Activated naive CD8-positive, alpha-beta T cell treated with anti-CD3 and anti-CD28 coated beads for 36 hours (primary cell): ENCODE measurements at places on chromosomes 12 and 14. TPM values are rescaled to one million over a fixed set of nuclear protein-coding genes. Genes with fewer than 3 reads are reported as not detected.

Gene EPYC
- not detected for total RNA-seq

Gene PRIMA1
- total RNA-seq, result not detected

DNA sequence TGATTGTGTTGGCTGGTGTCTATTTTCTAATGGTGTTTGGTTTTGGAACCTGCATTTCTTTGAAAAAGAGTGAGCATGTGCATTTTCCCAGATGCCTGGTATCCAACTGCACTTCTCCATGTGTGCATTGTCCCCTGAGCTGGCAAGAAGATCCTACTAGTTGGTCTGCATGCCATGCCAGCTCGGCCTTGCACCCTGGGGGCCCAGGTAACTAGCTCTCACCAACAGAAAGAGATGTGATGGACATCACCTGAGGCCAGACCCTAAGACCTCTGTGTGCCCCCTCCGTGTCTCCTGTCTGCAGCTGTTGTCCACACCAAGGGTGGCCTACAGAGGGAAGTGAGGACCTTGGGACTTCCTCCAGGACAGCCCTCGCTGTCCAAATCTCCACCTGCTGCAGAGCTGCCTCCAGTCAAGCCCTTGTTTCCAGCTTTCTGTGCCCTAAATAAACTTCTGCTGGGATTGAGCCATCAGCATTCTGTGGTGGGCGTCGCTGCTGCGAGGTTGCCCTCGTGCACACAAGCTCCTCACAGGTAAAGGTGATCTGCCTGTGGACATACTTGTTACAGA, 30.1 kb upstream of the GPR132 start:
- no peak overlapping the region for H3K27ac ChIP-seq
- peaks cover 10% of the 10 kb centered on the region for H3K4me1 ChIP-seq
- DNase-seq, result no peak
- H3K27me3 ChIP-seq, result no peaks in the 10 kb centered on the region

DNA sequence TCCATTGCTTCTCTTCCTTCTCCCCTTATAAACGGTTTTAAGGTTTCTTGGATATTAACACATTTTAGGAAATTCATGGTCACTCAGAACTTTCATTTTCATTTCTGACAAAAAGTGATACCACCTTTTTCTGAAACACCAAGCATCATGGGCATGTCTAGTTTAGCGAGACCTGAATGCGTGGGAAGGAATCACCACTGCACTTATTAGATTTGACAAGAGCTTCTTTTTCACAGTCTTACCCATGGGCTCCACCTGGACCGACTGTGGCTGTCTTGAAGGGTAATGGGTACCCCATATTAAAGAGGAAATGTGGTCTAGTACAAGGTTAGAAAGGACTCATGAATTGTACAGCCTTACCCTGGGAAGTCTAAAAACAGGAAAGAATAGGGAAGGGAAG, 95.4 kb downstream of the KCNK10 start:
- no peak overlapping the region for H3K27ac ChIP-seq
- no peaks in the 10 kb centered on the region for H3K36me3 ChIP-seq
- H3K4me1 ChIP-seq, result peaks cover 1% of the 10 kb centered on the region
- no peak overlapping the region for H3K4me3 ChIP-seq
- no peak for DNase-seq

DNA sequence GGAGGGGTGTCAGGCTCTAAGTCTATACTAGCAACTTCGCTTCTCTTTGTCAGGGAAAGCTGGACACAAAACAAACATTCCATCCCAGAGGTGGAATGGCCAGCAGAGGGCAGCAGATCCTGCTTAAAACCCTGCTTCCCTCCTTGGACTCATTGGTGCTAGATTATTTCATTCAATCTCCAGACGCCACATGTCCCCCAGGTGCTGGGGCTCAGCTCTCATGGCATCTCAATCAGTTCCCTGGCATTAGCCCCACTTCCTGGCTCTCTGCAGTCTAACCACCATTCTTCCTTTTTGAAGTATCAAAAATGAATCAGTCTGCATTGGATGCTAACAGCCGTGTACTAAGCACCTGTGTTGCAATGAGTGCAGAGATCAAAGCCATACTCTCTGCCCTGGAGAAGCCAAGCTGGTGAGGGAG, 8.1 kb upstream of the PPP1R1A start:
- H3K36me3 ChIP-seq, result no peaks in the 10 kb centered on the region
- DNase-seq, result peak; percentile 29
- H3K4me3 ChIP-seq, result no peak overlapping the region
- H3K27ac ChIP-seq, result no peak overlapping the region
- peaks cover 5% of the 10 kb centered on the region for H3K4me1 ChIP-seq

- no peaks in the 10 kb centered on the region for H3K36me3 ChIP-seq
- no peaks in the 10 kb centered on the region for H3K4me1 ChIP-seq
- no peak overlapping the region for H3K4me3 ChIP-seq
Observed at GRCh38 chr12:42733911-42734310, 144.4 kb upstream of the PRICKLE1 start.

GRCh38 chr12:20274008-20274407, 94.3 kb upstream of the PDE3A start:
- no peak overlapping the region for H3K27ac ChIP-seq
- no peak overlapping the region for H3K4me3 ChIP-seq
- H3K27me3 ChIP-seq, result no peaks in the 10 kb centered on the region
- no peak for DNase-seq
- no peaks in the 10 kb centered on the region for H3K36me3 ChIP-seq

DNA sequence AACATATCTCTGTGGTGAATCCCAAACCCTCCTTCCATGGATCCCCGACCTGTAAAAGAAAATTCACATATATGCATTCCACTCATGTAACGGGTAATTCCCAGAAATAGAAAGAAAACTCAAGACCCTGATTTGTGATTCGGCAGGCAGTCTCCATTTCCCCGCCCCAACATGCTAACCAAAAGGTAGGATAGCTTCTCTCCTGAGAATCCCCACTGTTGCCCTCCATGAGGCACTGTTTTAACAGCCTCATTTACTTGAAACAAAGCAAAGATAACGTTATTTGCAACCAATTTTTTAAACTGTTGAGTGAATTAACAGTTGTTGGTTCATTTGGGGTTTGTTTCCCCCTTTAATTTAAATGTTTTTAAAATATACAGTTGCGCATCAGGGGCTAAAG, 774 bp upstream of the SLC2A13 start:
- peak overlapping the region; percentile 76 for H3K4me3 ChIP-seq
- no peak for DNase-seq
- H3K36me3 ChIP-seq, result peaks cover under 1% of the 10 kb centered on the region
- H3K27me3 ChIP-seq, result peaks cover 20% of the 10 kb centered on the region
- no peak overlapping the region for H3K27ac ChIP-seq

DNA sequence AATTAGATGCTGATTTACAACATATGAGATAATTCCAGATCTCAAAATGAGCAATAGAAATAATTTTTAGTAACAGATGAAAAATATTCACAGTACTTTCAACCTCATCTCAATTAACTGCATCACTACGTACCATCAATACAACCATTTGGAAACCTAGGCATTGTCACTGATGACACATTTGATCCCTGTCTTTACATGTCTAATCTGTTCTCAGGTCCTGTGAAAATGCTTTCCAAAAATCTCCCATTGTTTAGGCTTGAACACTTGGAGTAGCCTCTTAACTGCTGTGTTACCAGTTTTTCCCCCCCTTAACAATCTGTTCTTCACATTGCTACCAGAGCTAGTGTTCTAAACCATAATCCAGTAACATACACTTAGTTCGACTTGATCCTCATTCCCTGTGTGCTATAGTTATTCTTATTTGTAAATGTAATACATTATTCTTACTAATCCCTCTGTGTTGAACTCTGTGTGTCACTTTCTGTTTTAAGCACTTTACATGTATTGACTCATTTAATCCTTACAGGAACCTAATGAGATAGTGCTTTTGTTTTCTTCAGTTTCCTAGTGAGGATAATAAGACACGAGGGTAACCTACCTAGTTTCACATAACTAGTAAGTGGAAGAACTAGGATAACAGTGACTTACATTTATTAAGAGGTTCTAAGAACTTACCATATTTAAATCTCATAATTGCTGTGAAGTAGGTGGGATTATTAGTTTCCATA, 41.7 kb downstream of the LARP4 start:
- H3K27ac ChIP-seq, result peak overlapping the region; percentile 80
- no peak for DNase-seq
- H3K4me3 ChIP-seq, result no peak overlapping the region
